ENCODE measurements at places on chromosomes 12 and 14.

DNA sequence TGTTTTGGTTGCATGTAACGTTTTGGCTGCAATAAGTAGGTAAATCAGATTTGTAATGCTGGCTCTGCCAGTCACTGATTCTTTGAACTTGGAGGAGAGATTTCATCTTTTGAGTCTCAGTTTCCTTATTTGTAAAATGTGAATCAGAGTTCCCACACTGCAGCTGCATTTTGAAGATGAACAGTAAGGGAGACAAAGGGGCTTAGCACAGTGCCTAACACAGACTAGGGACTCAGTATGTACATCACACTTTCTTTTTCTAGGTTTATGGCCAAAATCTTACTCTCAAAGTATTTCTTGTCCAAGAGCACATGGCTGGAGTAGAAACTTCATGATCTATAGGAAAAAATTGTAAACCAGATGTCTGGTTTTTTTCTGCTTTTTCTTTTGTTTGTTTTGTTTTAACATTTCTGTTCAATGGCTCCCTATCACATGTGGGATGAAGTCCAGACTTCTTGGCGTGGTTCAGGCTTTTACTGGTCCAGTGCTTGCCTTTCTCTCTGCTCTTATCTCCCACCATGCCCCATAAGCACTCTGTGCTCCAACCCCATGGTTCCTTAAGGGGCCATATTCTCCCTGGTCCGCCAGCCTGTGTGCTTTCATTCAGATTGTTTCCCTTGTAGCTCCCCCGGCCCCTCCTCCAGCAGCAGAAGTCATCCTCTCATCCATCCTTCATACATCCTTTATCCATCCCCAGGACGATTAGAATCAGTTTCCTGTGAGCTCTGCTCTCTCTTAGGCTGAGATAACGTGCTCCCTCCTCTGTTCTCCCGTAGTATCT lies 58.0 kb downstream of the SYNE2 start:
- DNase-seq: no peak

- DNase-seq: no peak
Measured at GRCh38 chr14:69612014-69612782, 802 bp downstream of the SUSD6 start.

- no peak for DNase-seq
Measured at GRCh38 chr14:104794631-104794992, 936 bp downstream of the AKT1 start.

GRCh38 chr12:101330631-101331030 lies 50.7 kb downstream of the UTP20 start:
- no peak for DNase-seq

DNA sequence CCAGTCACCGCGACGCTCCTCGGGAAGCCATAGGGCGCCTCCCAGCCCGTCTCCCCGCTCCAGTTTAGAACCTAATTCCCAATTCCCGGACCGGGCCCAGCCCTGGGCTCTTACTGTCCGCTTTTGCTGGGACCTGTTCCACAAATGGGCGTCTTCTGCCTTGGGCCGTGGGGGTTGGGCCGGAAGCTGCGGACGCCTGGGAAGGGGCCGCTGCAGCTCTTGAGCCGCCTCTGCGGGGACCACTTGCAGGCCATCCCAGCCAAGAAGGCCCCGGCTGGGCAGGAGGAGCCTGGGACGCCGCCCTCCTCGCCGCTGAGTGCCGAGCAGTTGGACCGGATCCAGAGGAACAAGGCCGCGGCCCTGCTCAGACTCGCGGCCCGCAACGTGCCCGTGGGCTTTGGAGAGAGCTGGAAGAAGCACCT lies 797 bp downstream of the UNG start:
- DNase-seq: no peak

- DNase-seq: no peak
Measured at GRCh38 chr12:8648576-8649205, 13.9 kb downstream of the MFAP5 start.

GRCh38 chr12:87441511-87441910 lies 587.7 kb downstream of the C12orf50 start:
- no peak for DNase-seq

DNA sequence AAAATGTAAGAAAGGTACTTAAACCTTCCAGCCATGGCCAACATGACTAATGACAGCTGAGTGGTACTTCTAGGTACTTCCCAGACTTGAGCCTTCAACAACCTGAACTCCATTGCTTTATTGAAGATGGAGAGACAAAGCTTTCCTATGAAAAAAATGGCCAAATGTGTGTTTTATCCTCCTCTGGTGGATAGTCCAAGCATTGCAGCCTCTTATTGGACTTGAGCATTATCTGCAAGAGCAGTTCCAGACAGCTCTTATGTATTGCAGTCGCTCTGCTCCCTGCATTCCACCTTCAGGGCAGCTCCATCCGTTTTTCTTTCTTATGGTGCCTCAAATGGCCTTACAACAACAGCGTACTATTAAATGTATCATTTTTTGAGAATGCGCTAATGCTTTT lies 588.2 kb downstream of the NRXN3 start:
- DNase-seq: no peak

DNA sequence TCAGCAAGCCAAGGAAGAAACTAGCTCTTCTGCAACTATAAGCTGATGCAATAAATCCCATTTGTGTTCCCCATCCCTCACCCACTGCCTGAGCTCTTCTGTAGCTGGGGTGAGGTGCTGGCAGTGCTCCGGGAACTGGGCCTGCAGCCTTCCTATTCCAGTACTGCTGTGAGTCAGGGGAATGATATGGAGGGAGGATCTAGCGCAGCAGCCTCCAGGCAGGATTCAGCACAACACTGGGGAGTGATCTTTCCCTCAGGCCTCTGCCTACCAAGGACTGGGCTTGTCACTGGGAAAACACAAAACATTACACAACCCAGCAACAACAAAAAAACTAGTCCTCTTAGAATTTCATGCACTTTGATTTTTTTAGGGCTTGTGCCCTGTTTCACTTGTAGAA lies 58.7 kb downstream of the ST8SIA1 start:
- DNase-seq: no peak

GRCh38 chr14:99513946-99514551 lies 32.8 kb downstream of the CCNK start:
- no peak for DNase-seq

DNA sequence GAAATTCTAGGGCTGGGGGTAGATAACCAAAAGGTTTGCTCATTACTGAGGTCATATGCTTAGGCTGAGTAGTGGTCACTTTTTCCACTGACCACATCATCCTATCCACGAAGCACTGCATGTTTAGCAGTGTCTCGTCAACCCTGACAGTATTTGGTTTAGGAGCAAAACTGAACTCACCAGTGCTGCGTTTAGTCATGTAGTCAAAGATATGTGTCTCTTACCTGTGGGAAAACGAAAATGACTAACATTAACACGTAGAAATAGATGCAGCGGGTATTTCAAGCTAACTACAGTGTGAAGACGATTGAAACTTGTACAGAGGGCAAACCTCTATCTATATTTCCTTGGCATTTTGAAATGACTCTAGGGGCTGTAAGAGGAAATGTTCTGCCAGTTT lies 34.6 kb downstream of the MTHFD1 start:
- no peak for DNase-seq

All from glomerular endothelial cell (primary cell).